ENCODE measurements at places on chromosomes 2 and 18.

- no peak for DNase-seq
These were observed 16.3 kb upstream of the ARHGEF4 start for GRCh38 chr2:130820279-130820861.

DNA sequence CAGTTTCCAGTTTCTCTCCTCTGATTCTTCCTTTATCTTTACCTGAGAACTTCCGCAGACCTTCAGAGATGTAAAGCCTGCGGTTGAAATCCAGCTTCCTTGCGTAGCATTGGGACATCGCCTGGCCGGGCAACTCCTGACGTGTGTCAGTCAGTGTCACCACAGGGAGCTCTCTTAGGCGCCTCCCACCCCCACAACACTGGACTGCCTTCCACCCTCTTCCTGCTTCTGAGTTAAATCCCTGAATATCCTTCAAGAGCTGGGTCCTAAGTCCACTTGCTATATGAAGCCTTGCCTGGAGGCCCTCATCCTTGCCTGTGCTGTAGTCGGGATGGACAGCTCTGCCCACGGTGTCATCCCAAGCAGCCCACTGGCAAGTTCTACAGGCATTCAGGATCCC is 179.4 kb downstream of the SEPTIN10 start:
- DNase-seq = no peak

DNA sequence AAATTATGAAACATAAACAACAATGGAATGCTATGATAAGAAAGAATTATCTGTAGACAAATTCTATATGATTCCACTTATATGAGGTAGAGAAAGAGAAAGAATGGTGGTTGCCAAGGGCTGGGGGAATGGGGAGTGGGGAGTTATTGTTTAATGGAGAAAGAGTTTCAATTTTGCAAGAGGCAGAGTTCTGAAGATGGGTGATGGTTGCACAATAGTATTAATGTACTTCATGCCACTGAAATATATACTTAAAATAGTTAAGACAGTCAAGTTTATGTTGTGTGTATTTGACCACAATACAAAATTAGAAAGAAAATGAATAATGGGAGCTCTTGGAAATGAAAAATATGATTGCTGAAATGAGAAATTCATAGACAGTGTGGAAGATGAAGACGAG is 22.6 kb upstream of the FAM117B start:
- DNase-seq = no peak

- DNase-seq = no peak
These were observed 845.9 kb upstream of the ID2 start for GRCh38 chr2:7835693-7836680.

DNA sequence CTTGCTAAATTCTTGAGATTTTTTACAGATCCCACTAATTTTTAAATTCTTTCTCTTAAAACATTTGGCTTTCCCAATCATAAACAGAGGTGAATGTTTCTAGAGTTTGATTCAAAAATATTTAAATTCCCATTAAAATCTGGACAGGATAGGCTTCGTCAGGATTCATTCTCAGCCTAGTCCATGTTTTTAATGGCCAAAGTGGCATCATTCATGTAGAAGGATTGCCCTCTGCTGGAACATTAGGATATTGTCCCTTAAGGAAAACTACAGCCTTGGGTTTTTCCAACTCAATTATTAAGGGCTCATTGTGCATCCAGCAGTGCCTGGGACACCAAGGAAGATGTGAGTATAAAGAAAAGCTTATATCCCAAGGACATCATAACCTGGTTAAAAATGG is 71.7 kb downstream of the TPGS2 start:
- no peak for DNase-seq

DNA sequence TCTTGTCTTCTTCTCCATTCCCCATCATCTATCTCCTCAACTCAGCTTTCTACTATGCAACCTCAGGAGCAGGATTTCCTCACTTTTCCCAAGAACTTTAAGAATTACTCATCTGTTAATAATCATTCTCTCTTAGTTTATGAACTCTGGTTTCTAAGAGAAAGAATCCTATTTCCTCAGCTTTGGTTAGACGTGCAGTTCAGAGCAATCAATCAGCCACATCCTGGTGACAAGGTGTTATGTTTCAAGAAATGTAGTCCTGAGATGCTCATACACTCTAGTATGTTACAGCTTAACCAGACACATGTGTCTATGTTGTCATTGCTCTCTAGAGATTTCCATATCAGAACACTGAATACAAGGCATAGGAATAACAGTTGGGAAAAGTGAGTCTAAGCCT is 277.9 kb downstream of the MBD2 start:
- DNase-seq = no peak

DNA sequence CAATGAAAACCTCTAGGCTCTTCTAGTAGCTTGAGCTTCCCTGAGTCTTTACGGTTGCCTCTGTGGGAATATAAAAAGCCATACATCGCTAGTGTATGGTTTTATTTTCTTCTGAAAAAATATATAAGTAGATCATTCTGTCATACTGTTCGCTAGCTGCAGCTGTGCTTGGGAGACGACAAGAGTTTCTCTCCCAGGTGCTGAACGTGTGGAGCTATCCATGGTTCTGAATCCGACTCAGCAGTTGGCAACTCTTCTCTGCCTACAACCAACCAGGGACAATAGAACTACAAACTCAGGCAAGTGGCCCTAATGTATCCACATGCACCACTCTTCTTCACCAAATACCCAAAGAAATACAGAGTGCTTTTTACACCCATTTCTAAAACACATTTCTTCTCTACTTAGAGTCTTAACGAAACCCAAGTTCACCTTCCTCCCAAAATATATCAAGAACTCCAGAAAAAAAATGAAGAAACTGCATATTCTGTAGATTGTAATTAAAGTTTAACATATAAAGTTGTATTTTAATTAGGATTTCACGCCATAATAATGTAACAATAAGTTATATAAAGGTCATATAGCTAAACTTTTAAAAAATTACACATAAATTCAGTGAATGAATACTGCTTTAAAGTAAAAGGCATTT is 2.2 kb upstream of the KCNH7 start:
- DNase-seq = no peak

GRCh38 chr18:50111398-50111797 is 83.5 kb downstream of the MYO5B start:
- no peak for DNase-seq

DNA sequence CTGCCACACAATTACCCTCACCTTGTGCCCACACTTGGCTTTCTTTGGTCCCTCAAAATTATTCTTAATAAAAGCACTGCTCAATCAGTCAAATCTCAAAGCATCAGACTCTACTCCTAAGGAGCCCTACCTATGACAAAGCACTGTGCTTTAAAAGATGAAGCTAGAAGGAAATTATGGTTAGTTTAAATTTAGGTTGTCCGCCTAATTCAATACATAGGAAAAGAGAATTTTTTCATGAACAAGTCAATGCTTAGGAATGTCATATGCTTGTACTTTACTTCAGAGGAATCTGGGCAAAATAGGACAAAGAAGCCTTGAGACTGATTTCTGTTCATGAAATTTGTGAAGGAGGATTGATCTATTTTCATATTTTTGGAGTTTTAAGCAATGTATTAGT is 726.4 kb upstream of the CDH2 start:
- DNase-seq = no peak

GRCh38 chr18:64402636-64403035 is 253.7 kb upstream of the LINC00305 start:
- DNase-seq = no peak

GRCh38 chr2:71524476-71524875 is 71.1 kb downstream of the DYSF start:
- no peak for DNase-seq

DNA sequence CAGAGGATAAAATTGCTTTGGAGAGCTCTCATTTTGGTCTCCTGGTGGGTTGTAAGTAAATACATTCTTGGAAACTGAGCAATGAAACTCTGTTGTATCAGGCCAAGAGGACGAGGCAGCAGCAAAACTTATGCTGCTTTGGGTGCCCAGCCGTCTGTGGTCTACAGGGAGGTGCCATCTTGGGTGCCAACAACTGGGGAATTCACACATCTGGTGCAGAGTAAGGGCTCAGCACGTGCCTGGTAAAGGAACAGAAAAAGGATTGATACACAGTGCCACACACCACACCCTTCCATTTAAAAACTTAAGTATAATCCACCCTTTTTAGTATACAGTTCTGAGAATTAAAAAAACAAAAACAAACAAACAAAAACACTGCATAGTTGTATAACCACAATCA is 221.9 kb downstream of the TSN start:
- no peak for DNase-seq

DNA sequence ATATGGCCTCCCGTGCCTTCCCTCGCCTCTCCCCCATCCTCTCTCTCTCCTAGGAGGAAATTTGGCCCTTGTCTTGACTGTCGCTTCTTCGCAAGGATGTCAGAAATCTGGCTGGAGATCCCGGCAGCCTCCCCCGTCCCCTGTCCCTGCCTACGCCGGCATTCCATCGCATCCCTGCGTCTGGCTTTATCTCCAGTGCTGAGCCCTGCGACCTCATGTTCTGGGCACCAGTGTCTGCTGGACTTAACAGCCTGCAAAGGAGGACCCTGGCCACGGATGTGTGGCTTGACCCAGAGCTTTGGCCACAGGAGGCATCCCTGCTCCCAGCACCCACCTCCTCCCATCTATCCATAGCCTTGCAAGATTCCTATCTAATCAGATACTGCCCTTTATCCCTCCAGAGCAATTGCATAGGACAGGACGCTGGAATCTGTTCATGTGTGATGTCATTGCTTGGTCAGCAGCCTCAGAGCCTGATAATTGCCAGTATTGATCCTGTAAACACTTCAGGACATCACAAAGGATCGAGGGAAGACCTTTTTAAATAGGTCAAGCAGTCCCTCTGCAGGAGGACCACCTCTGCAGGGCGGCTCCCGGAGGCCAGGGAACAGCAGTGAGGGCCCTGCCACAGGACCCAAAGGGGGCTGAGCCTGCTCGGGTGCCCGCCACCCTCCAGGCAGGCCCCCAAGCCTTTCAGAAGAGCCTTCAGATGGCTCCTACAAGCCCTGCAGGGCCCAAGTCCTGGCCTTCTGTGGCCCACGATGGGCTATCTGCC is 168.2 kb downstream of the TWIST2 start:
- peak; percentile 9 for DNase-seq

- DNase-seq = no peak
These were observed 242.3 kb upstream of the NOL4 start for GRCh38 chr18:34467058-34467457.

DNA sequence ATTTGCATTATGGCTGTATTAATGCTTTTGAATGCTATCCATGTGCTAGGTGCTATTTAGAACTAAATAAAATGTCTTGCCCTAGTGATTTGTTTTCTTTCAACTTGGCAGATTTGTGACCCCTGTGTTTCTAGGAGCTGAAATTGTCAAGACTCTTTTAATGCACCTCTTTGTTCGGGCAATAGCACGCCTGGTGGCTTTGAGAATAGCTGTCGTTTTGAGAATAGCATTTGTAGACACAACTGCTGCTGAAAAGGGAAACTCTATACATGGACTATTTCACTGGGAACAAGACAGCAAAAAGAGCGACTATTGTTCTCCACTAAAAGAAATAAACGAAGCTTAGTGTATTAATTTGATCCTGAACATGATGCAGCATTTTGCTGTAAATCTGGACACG is 352.1 kb upstream of the ZNF521 start:
- no peak for DNase-seq

GRCh38 chr2:187102381-187102780 is 253.4 kb upstream of the ZSWIM2 start:
- no peak for DNase-seq

DNA sequence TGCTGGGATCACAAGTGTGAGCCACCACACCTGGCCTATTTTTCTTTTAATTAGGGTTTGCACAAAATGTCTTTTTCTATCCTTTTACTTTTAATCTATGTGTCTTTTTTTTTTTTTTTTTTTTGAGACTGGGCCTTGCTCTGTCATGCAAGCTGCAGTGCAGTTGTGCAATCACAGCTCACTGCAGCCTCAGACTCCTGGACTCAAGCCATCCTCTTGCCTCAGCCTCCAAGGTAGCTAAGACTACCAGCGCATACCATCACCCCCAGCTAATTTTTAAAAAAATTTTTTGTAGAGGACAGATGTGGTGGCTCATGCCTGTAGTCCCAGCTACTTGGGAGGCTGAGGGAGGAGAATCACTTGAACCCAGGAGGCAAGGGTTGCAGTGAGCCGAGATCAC is 27.1 kb downstream of the ADCY3 start:
- no peak for DNase-seq

DNA sequence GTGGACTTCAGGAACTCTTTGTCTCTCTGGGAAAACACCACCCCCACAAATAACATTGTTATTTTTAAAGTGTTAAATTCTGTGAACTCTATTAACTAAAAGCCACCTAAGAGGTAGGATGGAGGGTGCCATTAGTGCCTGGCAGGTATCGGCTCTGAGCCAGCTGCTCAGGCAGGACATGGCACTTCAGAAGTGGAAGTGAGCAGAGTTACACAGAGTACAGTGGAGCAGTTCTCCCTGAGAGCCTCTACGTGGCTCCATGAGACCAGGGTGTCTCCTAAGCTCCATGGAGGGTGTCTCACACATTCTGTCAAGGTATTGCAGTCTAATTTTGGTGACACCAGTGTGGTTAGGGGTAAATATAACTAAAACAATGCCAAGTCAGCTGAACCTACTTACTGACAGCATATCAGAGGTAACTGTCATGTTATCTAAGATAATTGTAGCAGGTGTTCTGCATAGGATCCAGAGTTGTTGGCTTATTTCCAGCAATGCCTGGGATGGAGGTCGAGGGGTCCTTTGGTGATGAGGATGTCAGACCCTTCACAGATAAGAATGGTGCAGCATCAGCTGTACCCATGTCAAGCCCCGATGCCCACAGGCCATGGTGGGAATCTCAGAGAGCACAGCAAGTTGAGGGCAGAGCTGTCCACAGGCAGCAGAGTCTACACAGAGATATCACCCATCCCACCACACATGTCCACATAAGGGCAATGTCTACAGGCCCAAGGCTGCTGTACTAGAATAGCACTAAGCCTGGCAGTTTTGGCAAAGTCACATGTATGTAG is 8.6 kb upstream of the MALL start:
- DNase-seq = no peak

DNA sequence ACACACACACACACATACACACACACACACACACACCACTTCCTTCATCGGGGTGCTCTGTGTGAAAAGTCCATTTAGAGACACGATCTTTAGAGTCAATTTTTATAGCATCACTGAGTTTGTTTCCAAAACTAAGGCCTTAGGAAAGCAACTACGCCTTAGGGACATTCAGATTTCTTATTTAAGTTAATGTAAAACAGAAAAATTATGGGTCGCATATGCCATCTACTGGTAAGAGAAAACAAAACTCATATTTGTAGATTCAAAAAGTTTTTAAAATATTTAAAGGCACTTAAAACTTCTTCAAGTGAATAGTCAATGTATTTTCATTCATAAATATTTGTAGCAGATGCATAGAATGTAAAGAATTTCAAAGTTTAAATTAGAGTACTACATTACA is 166.2 kb downstream of the ATAD2B start:
- no peak for DNase-seq

- no peak for DNase-seq
These were observed 29.1 kb downstream of the GAREM1 start for GRCh38 chr18:32441533-32441932.

GRCh38 chr2:84486441-84487115 is 27.5 kb upstream of the SUCLG1 start:
- DNase-seq = no peak

- no peak for DNase-seq
These were observed 104.1 kb upstream of the OTOS start for GRCh38 chr2:240244543-240244942.
